ENCODE measurements at places on chromosomes 13 and 19.
A peak's percentile ranks its signal among the peaks of the same experiment; 100 is the strongest.

DNA sequence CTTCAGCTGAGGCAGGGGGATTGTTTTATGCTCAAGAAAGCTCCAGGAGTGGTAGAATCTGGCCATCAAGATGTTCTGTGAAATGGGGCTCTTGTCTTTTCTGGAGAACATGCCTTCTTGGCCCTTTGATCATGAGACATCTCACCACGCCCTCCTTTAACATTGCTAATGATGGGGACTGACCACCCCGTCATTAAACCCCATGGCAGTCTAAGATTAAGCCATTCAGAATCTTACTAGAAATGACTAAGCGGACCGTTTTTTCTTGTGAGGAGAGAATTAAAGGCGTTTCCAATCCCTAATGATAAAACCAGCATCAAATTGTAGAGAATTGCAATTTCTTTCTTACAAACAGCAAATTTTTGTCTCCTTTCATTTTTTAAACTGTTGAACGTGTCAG, 89.4 kb downstream of the COL4A2 start:
- no peak for DNase-seq

GRCh38 chr13:32281096-32281495, 34.1 kb downstream of the ZAR1L start:
- no peak for DNase-seq

GRCh38 chr13:44155422-44156293, 218.0 kb upstream of the SERP2 start:
- DNase-seq = peak; percentile 43

DNA sequence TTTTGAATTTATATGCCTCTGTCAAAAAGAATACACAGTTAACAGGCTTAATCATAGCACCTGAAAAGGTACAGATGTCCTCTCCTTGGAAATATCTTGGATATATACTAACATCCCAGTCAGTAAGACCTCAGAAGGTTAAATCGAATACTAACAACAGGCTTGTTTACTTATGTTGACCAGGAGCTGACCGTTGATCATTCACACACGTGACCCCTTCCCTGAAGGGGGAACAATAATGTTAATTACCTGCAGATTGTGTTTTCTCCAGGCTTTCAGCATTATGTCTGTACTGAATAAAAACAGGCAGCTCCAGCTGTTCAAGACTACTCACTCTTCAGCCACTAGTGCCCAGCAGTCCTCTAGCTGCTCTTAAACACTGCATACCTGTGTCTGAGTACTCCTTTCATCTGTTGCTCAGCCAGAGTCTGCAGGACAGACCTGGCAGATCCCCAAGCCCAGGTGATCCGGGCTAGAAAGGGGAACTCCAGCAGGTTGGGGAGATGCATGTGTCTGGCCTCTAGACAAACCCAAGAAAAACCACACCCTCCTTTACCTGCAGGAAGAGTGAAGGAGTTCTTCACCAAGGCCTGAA, 163.9 kb downstream of the RNF17 start:
- DNase-seq = no peak

- no peak for DNase-seq
These were observed 71.4 kb downstream of the LRCH1 start for GRCh38 chr13:46624353-46624752.

DNA sequence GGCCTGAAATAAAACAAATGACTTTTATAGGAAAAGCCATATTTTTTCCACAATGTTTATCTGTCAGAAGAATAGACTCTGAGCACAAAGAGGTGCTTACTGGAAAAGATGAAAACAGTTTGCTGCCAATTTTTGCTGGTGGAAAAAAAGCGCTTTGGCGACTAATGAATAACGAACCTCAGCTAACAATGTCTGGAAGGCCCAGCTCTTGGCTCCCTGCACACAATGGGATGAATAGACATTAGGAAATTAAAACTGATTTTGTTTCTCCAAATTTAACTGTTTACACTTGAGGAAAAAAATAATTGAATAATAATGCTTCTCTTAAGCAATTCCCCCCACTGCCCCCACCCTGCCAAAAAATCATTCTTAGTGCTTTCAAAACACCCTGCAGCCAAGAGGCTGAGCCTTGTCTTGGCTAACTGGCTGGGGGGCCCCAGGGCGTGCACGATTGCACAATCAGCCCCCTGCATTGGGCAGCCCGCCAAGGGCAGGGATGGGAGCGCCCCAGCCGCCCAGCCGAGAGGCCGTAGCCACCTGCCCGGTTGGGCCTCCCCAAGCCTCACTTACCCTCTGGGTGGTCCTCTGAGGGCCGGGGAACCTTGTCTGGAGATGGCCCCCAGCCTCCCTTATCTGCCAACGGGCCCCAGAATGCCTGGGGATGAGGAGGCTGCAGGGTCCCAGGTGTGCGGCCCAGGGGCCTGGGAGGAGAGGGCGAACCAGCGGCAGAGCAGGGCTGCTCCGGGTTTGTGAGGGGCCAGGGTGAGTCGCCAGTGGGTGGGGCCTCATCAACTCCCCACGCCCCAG, 16.8 kb downstream of the CEBPG start:
- DNase-seq = no peak

DNA sequence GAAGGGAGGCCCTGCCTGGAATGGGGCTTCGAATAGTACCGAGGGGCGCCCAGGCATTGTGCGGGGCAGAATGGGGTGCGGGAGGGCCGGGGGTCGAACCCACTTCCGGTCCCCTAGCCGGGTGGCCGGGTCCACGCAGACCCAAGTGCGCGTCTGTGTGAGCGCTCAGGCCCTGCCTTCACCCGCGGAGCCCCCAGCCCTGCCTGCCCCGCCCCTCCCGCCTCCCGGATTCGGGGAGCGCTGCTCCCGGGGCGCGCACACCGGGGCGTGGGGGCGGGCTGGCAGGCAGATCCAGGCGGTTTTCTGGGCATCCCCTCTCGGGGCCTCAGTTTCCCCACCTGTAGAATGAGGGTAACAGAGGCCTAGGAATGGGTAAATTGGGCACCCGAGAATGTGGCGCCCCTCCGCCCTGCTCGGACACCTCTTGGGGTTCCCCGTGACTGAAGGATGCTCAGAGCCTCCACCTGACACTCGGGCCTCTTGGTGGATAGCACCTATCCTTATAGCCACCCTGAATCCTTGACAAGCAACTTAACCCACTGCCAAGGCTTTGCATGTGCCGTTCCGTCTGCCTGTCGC, 682 bp downstream of the PIK3R2 start:
- no peak for DNase-seq

GRCh38 chr13:96806746-96807145, 187.5 kb downstream of the OXGR1 start:
- no peak for DNase-seq

DNA sequence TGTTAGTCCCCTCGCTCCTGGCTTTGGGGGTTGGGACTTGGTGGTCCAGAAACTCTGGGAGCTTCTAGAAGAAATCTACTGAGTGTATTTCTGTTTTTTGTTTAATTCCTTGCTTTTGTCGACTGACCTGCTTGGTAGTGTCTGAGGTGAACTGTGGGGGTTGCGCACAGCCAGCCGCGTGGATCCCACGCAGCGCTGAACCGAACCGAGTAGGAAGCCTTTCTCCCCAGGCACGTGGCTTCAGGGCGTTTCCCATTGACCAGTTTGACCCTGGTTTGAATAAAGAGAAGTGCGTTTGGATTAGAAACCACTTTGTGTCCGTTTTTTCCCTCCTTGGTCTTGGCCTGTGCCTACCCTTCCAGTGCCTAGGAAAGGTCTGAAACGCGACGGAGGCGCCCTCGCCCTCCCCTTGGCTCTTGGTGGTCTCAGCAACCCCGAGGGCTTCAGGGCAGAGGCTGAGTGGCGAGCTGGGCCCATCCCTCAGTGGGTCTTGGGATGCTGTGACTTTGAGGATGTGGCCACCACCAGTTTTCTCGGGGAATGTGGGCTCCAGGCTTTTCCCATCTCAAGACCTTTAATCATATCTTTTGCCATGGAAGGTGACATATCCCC, 2.7 kb upstream of the RPS15 start:
- DNase-seq = no peak

DNA sequence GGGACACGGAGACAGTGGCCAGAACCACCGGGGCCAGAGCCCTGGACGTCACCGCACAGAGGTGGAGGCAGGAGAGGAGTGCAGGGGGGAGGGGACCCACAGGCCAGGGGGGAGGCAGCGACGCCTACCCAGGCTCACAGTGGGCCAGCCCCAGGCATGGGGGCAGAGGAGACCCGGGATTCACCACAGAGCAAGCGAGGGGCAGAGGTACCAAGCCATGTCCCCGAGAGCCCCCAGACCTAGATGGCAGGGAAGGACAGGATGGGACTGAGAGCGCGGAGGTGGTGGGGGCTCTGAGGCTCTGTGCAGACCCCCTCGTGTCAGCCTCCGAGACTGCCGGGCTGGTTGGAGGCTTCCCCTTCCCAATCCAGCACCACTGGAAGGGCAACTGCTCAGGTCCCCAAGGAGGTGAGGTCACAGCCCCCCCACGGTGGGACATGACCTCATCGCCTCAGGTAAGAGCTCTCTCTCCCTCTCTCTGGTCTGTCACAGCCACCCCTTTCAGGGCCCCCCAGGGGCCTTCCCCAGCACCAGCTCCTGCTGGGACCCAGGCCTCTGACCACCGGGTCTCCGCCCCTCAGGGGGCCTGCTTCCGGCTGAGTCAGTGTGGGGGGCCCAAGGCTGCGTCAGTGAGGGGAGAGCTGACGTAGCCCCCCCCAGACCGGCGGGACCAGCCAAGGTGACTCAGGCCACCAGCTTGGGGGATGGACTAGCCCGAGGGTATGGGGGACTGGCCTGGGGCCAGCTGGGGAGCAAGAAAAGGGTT, 2.2 kb upstream of the IL11 start:
- DNase-seq = peak; percentile 79

GRCh38 chr13:21022056-21022979, 39.1 kb downstream of the LATS2 start:
- DNase-seq = no peak

- no peak for DNase-seq
These were observed 1.2 kb downstream of the MAP1S start for GRCh38 chr19:17720440-17720839.

DNA sequence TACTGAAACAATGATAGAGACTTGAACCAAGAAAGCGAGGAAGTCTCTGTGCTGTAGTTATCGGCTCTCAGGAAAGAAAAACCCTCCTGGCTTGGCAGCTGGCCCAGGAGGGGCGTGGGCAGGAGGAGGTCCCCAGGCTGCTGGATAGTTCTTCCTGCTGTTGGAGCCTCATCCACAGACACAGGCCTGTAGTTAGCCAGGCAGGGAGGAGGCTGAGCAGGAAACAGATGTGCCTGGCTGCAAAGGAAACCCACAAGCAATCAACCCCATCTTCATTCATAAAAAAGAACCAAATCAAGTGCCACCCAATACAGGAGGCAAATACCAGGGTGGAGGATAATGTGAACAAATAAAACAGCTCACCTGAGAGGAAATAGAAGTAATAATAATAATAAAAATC, 86.2 kb downstream of the IRS2 start:
- peak; percentile 80 for DNase-seq

DNA sequence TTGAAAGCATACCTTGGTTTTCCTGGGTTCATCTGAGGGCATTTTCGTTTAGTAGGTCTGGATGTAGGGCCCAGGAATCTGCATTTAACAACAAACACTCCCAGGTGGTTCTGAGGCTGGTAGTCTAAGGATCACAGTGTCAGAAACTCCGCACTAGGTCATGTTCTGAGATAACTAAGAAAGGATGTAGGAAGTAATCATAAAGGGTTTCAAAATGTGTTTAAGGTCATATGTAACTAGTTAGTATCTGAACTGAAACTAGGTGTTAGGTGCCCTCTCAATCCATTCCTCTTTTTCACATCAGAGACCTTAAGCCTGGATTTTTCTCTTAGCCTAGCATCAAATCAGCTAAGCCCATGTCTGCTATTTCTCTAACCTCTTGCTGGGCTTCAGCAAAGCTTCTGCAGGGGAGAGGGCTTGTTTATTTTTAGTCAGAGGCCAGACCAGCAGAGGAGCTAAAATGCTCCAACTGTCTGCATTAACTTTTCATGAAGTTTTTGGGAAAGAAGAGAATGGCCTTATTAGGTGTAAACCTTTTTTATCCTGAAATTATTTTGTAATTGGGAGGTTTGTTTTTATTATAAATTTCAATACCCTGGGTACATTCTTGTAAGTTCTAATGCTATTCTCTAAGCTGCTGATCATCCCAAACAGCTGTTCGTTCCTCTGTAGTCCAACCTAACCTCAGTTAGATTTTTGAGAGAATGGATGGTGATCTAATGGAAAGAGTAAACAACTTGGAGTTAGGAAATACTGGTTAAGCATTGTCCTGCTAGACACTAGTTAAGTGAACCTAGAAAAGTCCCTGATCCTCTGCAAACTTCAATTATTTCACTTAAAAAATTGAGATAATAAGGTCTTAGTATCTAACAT, 262.8 kb upstream of the RFC3 start:
- peak; percentile 38 for DNase-seq

DNA sequence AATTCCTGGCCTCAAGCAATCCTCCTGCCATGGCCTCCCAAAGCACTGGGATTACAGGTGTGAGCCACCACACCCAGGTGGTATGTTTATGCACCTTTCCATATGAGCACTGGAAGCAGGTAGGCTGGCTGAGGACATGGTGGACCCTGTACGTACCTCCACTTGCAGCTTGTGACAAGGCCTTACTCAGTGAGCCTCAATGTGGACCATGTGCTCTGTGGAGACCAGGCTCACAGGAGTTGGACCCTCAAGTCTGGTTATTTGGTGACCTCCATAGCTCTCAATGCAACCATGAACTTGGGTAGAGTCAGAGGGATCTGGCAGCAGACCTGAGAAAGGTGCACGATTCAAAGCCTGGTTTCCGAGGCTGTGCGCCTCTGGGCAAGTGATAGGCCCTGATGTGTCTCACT, 5.5 kb downstream of the ACP4 start:
- DNase-seq = no peak

DNA sequence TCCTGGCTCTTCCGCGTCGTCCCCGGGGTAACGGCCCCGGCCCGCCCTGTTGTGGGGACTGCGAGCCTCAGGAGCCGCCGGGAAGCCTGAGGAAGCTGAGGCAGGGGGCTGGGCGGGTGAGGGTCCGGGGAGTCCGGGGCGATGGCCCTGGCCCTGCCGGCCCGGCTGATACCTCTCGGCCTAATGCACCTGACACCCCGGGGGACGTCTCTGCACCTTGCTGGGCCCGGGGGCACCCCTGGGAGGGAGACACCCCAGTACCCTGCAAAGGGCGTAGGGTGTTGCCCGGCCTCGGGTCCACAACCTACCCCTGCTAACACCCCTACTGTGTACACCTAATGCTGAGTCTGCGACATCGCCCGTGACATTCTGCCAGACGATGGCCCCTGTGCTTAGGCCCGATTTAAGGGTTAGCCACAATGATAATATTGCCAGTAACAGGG, 410 bp downstream of the PIN1 start:
- DNase-seq = no peak

DNA sequence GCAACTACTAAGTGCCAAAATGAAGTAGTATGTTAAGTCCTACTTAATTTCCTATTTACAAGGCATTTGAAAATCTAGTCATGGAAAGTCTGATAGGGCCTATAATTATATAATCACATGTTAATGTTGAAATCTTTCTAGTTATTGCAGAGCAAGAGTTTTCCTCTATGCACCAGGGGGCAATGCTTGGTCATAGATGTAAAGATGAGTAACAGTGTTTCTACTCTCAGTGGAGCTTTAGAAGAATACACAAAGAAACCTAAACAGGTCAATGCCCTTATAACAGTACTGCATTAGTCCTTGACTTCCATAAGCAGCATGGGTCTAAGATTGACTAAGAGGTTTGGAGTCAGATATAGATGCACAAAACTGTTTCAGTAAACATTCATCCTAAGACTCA, 218.7 kb downstream of the KCTD12 start:
- peak; percentile 72 for DNase-seq

- no peak for DNase-seq
These were observed 9.5 kb upstream of the TLE5 start for GRCh38 chr19:3071768-3072167.
